ENCODE measurements at places on chromosomes 4 and X.

DNA sequence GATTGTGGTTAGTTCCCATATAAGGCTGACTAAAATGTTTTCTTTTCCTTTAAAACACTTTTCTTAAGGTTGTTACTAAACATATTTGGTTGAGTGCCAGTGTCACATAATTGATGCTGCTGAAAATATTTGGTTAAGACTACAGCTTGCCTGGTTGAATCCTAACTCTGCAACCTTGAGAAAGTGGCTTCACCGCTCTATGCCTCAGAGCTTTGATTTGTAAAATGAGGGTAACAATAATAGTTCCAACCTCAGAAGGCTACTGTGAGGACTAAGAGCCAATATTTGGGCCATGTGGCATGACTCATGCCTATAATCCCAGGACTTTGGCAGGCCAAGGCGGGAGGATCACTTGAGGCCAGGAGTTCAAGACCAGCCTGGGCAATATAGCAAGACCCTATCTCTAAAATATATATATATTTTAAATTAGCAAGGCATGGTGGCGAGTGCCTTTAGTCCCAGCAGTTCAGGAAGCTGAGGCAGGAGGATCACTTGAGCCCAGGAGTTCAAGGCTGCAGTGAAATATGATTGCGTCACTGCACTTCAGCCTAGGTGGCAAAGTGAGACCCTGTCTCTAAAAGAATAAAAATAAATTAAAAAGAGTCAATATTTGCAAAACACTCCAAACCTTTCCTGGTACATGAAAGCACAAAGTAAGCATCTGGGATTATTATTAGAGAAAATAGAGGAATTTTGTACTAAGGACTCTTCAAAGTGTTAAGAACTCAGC, 7.1 kb upstream of the NEIL3 start:
- no peak for DNase-seq

- peak; percentile 87 for DNase-seq
Observed at GRCh38 chr4:87819281-87819919, 13.4 kb upstream of the MEPE start.

GRCh38 chr4:79514621-79515329, 106.7 kb upstream of the GK2 start:
- DNase-seq = no peak

- no peak for DNase-seq
Observed at GRCh38 chr4:48090621-48091020, 43.4 kb downstream of the TXK start.

DNA sequence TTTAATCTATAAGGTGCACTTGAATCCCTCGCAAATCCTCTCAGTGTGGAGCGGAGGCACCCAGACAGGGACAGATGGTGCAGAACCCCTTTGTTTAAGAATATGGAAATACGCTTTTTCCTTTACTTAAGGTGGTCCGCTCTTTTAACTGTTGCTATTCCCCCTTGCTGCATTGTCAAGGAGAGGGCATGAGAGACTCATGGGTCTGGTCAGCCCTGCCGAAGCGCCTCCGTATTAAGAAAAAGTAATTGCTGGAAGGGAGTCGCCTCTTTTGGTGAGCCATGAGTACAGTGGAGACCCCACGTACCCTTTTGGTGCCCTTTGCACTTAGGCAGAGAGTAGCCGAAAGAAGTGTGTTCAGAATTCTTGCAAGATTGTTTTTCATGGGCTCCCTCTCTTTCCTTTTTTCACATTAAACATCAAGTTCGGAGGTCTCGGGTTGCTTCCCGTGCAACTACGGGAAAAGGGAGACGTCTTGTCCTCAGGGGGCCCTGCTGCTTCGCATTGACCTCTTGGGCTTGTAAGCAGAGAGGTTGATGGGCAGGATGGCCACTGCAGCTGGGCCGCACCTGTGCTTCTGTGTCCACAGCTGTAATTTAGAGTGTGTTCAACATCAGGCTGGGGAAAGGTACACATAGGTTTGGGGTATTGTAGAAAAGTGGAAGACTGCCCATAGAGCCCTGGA, 109.6 kb downstream of the SPRY1 start:
- DNase-seq = no peak

DNA sequence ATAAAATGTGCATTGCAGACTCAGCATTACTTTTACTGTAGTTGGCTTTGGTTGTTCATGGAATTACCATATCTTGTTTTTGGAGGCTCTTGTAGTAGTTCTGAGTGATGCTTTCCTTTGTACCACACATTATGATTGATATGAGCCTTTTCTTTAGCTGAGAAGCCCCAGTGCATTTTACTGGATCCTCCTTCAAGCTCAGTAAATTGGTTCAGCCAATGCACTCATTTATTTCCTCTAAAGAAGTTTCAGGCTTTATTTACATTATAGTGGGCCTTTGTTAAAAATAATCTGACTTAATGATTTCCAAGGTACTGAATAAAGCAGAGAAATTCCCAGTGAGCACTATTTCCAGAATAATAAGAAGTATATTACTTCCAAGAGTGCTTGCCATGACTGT, 21.8 kb downstream of the UPRT start:
- DNase-seq = no peak

GRCh38 chrX:17656035-17656418, 81.3 kb upstream of the SCML1 start:
- no peak for DNase-seq

GRCh38 chr4:123102897-123103471, 180.6 kb upstream of the NUDT6 start:
- no peak for DNase-seq

GRCh38 chr4:100164808-100165760, 25.2 kb downstream of the DDIT4L start:
- no peak for DNase-seq

DNA sequence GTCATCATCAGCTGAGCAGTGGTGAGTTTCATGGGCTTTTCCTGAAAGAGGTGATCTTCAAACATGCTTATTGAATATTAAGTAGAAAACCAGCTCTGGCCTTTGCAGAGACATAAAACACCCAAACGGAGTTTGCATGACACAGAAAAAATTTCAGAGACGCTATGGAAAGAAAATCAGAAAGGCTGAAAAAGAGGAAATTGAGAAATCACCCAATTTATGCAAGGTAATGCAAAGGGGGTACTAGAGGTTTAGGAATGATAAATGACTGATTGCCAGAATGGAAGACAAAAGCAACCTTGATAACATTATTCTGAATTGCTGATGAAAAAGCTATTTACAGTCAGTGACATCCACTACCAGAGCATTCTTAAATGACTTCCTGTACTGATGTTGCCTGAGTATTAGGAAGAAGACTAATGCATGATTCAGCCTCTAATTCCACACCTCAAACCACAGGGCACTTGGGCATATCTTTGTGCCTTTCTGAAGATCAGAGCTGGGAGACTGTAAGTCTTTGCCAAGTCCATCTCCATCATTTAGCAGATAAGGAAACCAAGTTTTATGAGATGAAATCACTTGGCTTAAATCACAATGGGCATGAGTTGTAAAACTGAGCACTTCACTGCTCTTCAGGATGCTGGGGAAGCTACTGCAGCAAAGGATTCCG, 565.7 kb downstream of the PPARGC1A start:
- no peak for DNase-seq

- DNase-seq = peak; percentile 50
Observed at GRCh38 chrX:40449956-40450706, 130.6 kb upstream of the ATP6AP2 start.

GRCh38 chr4:74947798-74948197, 14.9 kb downstream of the PARM1 start:
- DNase-seq = no peak

DNA sequence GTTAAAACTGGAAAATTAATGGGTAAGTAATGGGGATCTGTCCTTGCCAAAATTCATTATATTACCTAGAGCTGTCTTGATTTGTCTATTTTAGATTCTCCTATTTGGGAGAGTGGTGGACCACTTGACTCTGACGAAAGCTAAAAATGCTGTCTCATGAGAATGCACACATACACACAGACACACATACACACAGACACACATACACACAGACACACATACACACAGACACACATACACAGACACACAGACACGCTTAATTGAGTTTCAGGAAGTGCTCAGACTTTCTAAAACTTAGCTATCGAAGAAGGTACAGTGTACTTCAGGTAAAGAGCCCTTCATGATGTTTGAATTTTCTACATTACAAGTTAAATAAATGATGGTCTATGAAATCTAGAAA, 279.5 kb downstream of the ANKRD50 start:
- no peak for DNase-seq

- peak; percentile 41 for DNase-seq
Observed at GRCh38 chrX:57822818-57823217, 87.4 kb downstream of the ZXDA start.

DNA sequence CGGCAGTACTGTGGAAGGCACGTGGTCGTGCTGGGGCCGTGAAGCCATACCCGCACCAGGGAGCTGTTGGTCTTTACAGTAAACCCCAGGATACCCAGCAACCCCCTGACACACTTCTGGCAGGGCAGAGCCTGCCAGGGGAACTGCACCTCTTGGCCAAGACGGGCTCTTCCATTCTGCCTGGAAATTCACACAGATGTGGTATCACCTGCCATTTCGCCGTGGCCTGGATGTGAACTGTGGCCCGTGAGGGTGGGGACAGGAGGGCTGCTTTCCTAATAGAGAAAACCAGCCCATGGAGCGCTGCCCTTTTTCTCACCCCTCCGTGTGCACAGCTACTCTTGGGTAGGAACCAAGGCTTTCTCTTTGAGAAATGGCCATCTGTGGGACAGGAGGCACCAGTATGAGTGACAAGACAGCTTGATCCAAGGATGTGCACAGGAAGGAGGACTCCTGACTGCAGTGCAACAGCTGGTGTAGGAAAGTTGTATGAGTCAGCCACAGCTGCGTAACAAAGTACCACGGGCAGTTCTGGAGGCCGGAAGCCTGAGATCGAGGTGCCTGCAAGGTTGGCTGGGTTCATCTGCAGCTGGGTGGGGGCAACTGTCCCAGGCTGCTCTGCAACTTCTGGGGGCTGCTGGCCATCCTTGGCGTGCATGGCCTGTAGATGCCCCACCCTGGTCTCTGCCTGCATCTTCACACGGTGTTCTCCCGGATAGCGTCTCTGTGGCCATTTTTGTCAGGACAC, 95.7 kb downstream of the PSAPL1 start:
- DNase-seq = no peak

GRCh38 chr4:62359441-62360155, 1159.5 kb downstream of the ADGRL3 start:
- no peak for DNase-seq

GRCh38 chr4:2962614-2963174, 512 bp downstream of the NOP14 start:
- peak; percentile 79 for DNase-seq

GRCh38 chrX:109966246-109966645, 36.7 kb upstream of the TMEM164 start:
- no peak for DNase-seq

GRCh38 chr4:154164931-154165839, 326.4 kb downstream of the DCHS2 start:
- no peak for DNase-seq

DNA sequence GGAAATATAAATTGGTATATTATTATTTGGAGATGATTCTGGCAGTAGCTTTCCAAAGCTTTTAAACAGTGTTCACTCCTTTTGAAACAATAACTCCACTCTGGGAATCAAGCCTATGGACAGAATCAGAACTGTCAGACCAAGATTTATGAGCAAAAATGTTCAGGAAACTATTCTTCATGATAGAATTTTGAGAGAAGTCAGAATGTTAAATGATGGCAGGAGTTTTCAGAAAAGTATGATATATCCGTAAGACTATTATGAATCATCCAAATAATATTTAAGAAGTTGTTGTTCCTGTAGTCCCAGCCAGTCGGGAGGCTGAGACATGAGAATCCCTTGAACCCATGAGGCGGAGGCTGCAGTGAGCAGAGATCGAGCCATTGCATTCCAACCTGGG, 50.5 kb upstream of the ADGRG2 start:
- no peak for DNase-seq

DNA sequence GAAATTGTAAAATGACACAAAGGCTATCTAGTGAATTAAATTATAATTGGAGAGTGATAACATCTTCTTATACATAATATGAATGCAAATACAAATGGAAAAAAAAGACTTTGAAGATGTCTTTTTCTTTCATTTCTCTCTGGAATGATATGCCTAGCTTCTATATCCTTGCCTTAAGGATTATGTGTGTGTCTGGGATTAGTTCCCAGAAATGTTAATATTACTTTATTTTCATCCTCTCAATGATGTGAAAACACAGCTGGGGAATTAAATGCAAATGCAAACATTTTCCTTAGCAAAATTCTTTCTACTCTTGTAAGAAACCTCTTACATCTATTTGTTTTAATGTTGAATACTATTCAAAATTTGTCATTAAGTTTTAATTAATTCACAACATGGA, 441.9 kb downstream of the FSTL5 start:
- DNase-seq = no peak

GRCh38 chrX:38578167-38578566, 16.8 kb downstream of the TSPAN7 start:
- DNase-seq = peak; percentile 6

GRCh38 chrX:9149501-9150245, 115.7 kb upstream of the FAM9B start:
- no peak for DNase-seq

DNA sequence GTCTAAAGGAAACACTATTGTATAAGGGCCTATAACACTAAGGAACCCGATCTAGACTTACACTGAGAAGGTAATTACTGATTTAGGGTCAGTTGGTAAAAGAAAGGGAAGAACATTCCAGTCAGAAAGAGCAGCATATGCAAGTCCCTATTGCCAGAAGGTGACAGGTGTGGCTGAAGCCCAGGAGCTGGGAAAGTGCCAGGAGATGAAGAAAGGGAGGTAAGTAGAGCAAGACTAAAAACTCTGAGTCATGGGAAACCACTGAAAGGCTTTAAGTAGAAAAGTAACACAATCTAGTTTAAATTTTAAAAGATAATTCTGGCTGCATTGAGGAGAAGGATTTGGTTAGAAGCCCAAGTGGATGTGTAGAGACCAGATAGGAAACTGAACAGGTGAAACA, 77.7 kb upstream of the INTU start:
- no peak for DNase-seq

DNA sequence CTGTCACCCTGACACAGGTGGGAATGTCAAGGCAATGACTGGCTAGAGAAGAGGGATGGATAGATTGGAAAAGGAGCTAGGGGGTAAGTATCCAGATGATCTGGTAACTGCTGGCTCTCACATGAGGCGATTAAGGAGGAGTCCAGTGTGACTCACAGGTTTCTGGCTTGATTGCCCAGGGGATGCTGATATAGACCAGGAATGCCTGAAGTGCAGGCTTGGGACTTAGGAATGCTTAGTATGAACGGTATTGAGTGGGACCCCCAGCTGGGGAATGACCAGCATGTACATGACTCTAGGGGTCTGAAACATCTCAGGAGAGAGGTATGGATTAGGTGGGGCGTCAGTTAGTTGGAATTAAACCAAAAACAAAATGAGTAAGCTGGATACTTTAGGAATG, 65.8 kb upstream of the PRPS1 start:
- DNase-seq = peak; percentile 76

GRCh38 chrX:148271263-148271662, 229.2 kb upstream of the AFF2 start:
- no peak for DNase-seq
